Stimulated activated CD4-positive, alpha-beta T cell treated with anti-CD3 and anti-CD28 coated beads, Interleukin-1b, Interleukin-23, amount 100 ng/mL, for 24 hours (primary cell): ENCODE measurements at places on chromosomes 5 and 9.

- no peak for DNase-seq
Measured at GRCh38 chr9:15146268-15146700, 160.7 kb downstream of the TTC39B start.

- DNase-seq, result no peak
Measured at GRCh38 chr9:135062254-135062653, 25.2 kb upstream of the OLFM1 start.

GRCh38 chr5:177987326-177987725, 8.7 kb downstream of the PROP1 start:
- DNase-seq, result no peak

DNA sequence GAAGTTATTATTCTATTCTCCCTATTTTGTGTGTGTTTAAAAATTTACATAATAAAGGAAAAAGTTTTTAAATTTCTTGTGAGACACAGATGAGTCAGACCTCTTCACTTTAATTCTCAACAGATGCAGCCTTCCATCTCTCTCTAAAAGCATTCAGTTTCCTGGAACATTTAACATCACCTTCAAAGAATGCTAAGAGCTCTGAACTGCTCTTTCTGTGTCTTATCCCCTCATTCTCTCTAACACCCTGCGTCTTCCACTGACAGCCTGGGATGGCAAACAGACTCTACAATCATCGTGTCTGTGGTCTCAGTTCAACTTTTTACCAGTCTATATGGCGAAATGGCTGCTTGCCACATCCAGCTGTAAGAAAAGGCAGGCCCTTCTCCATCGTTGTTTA, 173.0 kb downstream of the HINT1 start:
- DNase-seq, result no peak

DNA sequence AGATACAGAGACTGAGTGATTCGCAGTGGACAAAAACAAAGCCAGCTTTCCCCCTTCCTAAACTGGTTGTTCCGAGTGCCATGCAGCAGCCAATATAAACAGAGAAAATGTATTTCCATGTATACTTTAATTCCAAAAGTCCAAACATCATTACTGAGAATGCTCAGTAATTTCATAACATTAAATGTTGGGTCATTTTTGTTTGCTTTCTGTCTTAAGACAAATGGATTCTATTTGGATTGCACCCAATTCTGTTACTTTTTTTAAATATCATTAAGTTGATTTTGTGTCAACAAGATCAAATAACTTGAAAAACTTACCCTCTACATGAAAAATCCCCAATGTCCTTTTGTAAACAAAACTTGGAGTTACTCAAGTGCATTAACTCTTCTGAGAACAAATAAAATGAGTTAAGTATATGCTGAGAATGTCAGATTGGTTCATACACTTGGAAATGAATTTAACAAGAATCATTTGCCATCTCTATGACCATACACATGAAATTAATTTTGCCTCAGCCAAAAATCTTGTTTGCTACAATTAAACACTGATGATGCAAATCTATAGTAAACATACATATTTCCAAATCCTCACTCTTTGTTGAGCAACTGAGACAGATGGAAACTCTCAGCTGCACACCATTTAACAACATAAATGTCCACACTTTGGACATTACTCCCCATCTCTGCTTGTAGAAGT, 19.4 kb downstream of the LURAP1L start:
- DNase-seq, result no peak

GRCh38 chr5:135133181-135133580, 99.2 kb upstream of the PITX1 start:
- no peak for DNase-seq

DNA sequence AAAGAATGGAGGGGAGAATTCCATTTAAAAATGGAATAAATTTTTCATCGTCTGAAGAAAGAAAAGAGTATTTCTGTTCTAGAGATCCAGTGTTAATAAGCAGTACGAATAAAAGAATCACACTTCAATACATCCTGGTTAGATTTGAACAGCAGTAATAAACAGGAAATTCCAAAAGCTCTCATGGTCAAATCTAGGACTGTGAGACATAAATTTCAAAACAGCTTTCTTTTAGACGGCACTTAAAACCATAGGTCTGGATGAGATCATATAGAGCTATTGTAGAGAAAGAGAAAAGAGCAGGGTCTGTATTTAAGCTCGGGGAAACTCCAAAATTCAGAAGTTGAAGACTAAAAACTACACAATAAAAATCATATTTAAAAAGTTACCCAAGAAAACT, 1006.9 kb upstream of the CTNND2 start:
- no peak for DNase-seq

DNA sequence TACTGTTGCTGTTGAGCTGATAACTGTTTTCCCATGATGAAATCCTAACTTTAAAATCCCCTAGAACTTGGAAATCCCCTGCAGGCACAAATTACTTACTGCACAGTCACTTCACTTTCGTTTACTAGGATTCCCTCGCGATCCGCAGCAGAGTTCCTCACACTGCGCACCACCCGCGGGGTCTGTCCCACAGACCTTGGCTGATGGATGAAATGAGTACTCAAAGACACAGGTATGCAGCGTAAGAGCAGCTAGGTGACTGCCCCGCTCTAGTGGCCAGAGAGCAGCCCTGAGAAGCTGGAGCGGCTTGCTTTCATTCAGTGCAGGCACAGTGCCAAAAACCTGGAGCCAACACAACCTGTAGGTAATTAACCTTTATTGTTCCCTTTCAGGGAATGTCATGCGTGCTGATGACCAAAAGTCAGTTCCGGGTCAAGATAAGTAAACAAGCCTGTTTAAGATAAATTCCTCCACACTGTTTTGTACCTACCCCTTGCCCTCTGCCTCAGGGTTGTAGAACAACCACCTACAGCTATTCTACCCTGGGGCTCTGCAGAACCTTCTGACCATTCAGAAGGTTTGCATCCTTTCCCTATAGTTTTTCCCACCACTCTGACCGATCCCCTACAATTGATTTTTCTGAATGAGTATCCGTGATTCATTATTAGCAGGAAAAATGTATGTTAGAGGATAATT, 191.2 kb downstream of the CDH9 start:
- no peak for DNase-seq

DNA sequence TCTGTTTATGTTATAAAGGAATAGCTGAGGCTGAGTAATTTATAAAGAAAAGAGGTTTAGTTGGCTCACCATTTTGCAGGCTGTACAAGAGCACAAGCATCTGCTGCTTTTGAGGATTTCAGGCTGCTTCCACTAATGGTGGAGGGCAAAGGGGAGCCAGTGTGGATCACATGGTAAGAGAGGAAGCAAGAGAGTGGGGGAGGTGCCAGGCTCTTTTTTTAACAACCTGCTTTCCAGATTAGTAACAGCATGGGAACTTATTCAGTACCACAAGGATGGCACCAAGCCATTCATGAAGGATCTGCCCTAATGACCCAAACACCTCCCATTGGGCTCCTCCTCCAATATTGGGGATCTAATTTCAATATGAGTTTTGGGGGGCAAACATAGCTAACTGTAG, 40.4 kb downstream of the CCL28 start:
- no peak for DNase-seq

DNA sequence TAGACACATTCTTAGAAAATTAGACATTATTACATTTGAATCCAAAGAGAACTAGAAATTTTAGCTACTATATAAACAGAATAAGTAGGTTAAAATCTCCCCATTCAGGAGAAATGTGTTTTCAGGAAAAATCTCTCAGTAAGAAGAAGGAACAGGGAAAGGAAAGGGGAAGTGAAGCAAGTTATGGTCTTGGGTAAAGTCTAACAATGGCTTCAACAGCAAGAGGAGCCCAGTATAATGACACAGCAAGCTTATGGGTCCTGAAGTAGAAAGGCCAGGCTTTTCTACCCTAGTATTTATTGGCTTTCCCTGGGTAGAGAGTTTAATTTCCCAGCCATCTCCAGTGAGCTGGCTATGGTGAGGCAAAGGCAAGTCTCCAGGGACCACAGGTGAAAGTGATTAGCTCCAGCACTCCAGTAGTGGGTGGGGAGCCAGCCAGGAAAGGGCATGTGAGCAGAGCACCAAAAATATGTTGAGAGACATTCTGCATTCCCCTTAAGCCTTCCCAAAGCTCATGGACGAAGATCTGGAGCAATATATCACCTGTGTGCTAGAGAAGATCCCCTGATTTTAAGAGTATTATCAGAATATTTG, 981.7 kb downstream of the NR2F1-AS1 start:
- DNase-seq, result no peak

DNA sequence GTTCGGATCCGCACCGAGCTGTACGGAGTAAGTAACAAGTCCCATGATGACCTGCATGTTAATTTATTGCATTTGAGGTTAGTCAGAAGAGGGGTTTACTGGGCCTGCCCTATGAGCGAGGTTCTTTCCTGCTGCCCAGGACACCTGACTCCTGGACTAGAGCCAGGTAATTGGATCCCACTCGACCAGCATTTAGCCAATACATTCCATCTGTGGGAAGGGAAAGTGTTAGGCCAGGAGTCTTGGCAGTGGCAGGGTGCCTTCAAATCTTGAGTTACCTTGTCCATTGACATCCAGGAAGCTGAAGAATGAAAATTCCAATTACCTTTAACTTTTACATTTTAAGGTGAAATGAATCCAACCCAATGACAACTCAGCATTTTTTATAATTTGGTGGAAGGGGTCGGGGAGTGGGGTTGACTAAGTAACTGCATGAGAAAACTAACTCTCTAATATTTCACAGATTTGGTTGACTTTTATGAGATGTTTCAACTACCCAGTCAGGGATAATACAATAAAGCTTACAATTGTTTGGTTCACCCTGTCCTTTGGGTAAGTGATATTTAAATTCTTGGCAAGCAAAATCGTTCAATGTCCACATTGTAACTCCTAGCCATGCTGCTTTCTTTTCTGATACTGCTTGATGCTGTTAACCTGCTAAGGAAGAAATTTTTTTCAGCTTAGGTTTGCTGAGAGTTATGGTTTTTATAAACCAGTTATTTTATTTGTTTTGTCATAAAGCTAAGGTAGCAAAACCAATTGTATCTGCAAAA, 111.6 kb upstream of the IQGAP2 start:
- DNase-seq, result no peak
